Activated T-helper 1 cell treated with anti-CD3 and anti-CD28 coated beads, Interleukin-12 subunit alpha, Interleukin-12 subunit beta, Interleukin-2, Interleukin-4 antibody, amounts not matched to agents 30 ng/mL and 10 ng/mL and 1 ng/mL, durations not matched to agents 14 hours and 24 hours and 36 hours (primary cell): ENCODE measurements at places on chromosomes 2 and 18. TPM values are rescaled to one million over a fixed set of nuclear protein-coding genes. Genes with fewer than 3 reads are reported as not detected.

The TRAK2 gene
- 24.7 and 28.9 TPM in 2 replicates for total RNA-seq

DNA sequence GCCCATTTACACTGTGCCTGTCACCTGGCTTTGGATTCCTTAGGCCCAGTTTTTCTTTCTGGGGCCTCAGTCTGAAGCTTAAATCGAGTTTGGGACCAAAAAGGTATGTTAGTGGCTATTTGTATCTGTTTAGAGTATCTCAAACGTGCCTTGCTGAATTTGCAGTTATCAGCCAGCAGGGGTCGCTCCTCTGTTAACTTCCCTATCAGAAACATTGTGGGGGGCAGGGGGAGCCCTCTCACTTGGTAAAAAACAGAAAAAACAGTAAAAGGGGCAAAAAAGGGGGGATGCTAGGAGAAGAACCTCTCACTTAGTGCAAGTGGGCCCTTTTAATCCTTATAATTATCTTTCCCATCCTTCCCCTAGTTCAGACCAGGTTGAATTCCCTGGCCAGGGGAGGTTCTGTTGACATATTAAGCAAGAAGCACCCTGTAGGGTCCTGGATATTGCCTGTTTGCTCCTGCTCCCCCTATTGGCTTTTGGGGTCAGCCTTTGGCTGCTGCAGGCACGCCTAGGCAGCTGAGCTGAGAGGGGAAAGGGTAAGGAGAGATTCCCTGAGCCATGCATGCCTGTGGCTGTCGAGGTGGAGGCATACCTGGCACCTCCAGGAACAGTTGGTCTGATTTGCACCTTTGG lies 8.8 kb upstream of the IFIH1 start:
- DNase-seq: no peak

GRCh38 chr2:149094217-149095015 lies 55.9 kb downstream of the LYPD6B start:
- no peak for DNase-seq

The LIPG gene
- total RNA-seq: 0.29 and 0.88 TPM in 2 replicates

- DNase-seq: no peak
These were observed 383.8 kb downstream of the NRXN1 start for GRCh38 chr2:50648041-50648700.

DNA sequence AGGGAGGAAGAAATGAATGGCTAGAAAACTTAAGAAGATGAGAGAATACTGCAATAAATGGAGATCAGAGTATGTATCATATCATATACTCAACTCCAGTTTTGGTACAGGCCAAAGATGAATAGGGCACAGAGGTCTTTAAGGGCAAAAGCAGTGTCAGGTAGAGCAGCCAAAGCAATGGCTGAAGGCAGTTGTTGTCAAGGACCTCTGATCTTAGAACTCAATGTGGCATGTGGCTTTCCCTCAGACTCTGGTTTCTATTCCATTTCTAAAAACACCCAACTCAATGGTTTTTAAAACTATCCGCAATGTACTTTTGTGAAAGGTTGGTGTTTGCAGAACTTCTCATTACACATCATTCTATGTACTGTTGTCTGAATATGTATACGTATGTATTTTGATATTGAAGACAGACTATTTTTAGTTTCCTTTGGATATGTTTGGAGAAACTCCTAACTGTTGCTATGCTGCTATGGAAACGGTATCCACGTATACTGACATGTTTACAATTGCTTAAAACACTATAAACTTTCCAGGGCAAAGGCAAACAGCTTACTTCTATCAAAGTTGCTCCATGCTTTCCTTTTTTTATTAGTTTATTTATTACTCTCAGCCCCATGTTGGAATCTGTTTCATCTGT lies 58.1 kb upstream of the PELI1 start:
- no peak for DNase-seq

DNA sequence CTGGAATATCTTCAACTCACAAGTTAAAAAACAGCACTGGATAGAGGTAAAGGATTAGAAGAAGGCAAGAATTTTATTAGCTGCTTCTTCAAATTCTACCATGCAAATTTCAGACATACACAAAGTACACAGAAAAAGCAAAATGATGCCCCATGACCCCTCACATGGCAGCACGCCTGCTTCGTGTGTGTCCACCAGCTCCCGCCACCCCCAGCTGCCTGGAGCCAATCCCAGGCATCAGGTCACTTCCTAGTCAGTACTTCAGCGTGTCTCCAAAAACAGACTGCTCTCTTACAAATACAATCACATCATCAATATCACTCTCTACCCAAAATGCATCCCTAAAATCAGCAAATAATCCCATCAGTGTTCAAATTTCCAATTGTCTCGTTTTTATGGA lies 35.8 kb downstream of the IMPA2 start:
- DNase-seq: no peak

- no peak for DNase-seq
These were observed 225.5 kb downstream of the DOK6 start for GRCh38 chr18:69626171-69626570.

DNA sequence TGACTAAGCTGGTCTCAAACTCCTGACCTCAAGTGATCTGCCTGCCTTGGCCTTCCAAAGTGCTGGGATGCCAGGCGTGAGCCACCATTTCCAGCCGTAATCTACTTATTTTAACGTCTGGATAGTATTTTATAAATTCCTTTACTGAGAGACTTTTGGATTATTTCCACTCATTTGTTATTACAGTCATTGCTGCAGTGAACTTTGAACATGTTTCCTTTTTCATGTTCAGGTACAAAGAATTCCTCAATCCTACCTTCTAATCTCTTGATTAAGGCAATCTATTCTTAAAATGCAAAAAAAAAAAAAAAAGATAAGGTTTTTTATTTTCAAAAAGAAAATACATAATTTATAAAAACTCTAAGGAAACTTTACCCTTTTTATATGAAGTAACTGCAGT lies 78.6 kb downstream of the PDK1 start:
- no peak for DNase-seq

The MOB1A gene
- total RNA-seq: 207 and 221 TPM in 2 replicates

- no peak for DNase-seq
These were observed 13.4 kb upstream of the ZNF512 start for GRCh38 chr2:27569398-27569797.

The ZNF892 gene
- 4.7 and 5.9 TPM in 2 replicates for total RNA-seq

- DNase-seq: no peak
These were observed 9.8 kb upstream of the EFR3B start for GRCh38 chr2:25032094-25032493.

DNA sequence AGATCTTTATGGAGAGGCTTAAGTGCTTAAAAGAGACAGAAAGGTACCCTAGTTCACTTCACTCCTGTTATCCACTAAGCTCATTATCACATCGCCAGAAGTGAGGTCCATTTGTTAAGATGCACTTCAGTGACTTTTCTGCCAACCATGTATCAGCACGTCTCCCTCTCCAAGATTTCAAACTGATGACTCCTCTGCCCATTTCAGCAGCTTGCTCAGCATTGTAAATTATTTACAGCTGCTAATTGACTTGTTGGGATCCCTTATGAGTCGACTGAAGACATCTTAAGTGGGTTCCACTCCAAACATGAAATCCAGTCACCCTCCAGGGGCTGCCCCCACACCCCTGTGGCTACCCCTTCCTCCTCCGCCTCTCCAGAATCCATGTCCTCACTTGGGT lies 37.3 kb downstream of the DIPK1C start:
- no peak for DNase-seq

The HNMT gene
- total RNA-seq: not detected in 2 replicates

DNA sequence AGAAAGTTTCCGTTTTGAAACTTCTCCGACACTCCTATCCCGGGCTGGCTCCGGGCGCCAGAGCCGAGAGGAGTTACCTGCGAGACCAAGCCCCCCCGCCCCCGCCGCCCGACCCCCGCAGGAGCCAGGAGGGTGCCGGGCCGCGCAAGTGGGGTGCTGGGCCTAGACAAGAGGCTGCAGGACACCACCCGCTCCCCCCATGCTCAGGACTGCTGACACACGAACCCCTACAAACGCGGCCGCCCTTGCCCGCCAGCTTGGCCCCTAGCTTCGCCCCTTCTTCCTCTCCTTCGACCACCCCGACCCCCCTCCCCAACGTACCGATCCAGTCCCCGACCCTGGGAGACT lies 497 bp downstream of the PLA2R1 start:
- DNase-seq: no peak

DNA sequence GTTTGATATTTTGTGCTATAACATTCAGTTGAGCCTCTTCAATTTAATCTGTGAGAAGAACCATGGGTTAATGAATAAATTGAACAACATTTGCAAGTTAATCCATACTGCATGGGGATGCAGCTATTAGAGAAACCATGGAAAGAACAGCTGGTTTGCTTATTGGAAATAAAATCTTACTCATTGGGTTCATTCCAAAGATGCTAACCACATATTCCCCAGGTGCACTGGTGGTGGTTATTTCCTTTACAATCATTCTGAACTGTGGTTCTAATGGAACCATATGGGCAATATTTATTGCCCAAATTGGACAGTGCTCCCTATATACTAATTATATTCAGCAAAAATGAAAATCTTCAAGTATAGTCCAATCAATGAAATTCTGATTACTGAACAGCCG lies 1200.4 kb upstream of the CDH2 start:
- DNase-seq: no peak

The HIBCH gene
- 24.6 and 27.1 TPM in 2 replicates for total RNA-seq

The SLC5A7 gene
- total RNA-seq: not detected in 2 replicates

- DNase-seq: no peak
These were observed 378.4 kb downstream of the LPIN1 start for GRCh38 chr2:12124790-12125189.

The SCLY gene
- total RNA-seq: 109 and 119 TPM in 2 replicates

- DNase-seq: no peak
These were observed 20.1 kb upstream of the NFATC1 start for GRCh38 chr18:79375441-79376154.

GRCh38 chr18:79588636-79589481 lies 90.7 kb upstream of the CTDP1 start:
- no peak for DNase-seq
